ENCODE measurements at places on chromosomes 2 and 18.

- no peak for DNase-seq
These were observed 2.4 kb downstream of the EPAS1 start for GRCh38 chr2:46299365-46300263.

GRCh38 chr2:175872005-175872348 is 130.1 kb downstream of the LNPK start:
- DNase-seq: no peak

DNA sequence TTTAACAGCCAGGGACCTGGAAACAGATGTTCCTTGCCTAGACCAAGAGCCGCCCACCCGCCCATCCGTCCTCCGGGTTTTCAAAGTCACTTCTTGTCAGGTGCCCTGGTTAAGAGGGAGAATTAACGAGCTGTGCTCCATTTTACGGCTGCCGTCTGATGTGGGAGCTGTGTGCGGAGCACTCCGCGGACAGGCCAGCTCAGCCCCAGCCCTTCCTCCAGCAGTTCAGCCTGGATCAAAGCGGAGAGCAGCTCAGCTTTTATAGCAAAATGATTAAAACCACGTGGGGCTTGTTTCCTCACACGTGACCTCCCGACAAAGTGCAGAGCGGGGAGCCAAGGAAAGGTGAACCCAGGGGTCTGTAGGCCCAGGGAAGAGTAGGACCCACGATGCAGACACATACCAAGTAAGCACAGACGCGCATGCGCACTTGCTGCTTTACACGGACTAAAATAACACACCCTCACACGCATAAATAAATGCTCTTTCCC is 46.1 kb upstream of the PKDCC start:
- DNase-seq: no peak

DNA sequence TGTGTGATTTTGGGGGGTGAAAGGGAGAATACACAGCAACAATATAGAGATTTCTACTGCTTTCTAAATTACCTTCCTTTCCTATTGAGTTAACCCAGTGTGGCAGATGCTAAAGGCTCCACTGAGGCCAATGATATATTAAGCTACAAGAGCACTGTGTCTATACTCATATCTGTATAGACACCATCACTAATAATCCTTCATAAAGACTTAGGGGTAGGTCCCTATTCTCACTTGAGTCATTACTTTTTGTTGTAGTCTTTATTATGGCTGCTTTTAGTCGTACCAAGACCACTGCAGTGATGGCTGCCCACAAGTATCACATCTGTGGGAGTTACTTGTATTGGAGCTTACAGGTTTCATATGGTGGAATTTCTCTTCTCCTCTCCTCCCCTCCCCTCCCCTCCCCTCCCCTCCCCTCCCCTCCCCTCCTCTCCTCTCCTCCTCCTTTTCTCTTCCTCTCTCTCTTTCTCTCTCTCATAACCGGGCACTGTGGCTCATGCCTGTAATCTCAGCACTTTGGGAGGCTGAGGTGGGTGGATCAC is 637.6 kb downstream of the ADCYAP1 start:
- no peak for DNase-seq

- DNase-seq: no peak
These were observed 466.3 kb upstream of the RAB12 start for GRCh38 chr18:8142932-8143331.

- no peak for DNase-seq
These were observed 76.6 kb downstream of the EMX1 start for GRCh38 chr2:72993933-72994280.

DNA sequence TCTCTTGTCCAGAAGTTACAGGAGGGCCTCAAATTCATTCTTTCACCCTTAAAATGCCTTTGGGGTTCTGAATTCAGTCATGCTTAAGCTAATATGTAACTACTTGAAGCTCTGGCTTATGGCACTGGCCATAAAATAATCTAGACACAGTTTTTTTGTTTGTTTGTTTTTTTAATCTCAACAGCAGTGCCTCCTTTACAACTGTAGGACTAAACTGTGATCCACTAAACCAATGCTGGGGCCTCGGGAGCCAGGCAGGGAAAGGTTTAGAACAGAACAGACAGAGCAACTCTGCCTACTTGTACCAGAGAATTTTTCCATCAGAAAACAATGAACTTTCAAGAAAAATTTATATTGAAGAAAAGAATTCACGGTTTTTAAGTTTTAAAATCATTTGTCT is 1.7 kb downstream of the STAM2 start:
- DNase-seq: no peak

DNA sequence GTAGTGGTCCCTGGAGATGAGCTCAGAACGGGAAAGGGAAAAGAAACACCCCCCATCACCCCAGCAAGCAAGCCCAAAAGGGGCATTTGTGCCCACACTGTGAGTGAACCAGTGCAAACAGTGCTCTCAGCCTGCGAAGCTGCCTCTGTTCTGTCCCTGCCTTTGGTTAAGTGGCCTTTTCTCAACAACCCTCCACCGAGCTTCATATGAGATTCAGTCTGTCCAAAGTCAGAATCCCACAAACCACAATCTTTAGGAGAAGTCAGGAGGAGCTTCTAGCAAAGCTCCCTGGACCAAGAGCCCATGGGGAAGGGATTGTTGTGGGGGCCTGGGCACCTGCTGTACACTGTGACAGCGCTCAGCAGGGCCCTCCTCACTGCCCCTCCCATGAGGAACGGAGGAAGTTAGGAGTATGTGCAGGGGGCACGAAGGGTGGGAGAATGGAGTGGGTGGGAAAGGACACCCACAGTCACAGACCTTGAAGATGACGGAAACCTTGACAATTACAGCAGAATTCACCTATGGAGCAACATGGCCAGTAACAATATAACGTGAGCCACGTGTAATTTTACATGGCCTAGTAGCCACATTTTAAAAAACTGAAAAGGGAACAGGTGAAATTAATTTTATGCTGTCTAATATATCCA is 119.5 kb downstream of the SMAD7 start:
- DNase-seq: no peak
